COR-L47 (cell line): ENCODE measurements at places on chromosomes 5 and 9.

GRCh38 chr5:45101146-45101545 is 292.4 kb downstream of the MRPS30 start:
- no peak for DNase-seq

GRCh38 chr9:115437418-115437817 is 319.5 kb upstream of the TNC start:
- DNase-seq, result no peak

- DNase-seq, result no peak
These were observed 61.0 kb downstream of the SUB1 start for GRCh38 chr5:32646061-32646969.

DNA sequence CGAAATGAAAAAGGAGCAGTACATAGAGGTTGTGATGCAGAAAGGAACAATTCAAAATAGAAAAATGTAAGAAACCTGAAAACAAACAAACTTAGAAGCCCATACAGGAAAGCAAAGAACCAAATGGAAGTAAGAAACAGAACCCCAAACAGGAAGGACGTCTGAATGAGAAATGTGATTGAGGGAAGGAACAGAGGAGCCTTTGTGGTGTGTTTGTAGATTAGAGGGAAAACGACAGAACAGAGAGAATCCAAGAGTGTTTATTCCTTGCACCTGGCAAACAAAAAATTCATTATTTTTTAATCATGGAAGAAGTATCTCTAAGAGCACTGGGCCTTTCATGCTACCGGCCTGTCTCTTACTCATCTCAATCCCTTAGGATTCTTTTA is 67.8 kb upstream of the ZSWIM6 start:
- no peak for DNase-seq

GRCh38 chr9:76412638-76413037 is 18.4 kb upstream of the RFK start:
- DNase-seq, result no peak

GRCh38 chr9:136081113-136081825 is 13.8 kb downstream of the NACC2 start:
- DNase-seq, result peak; percentile 74

GRCh38 chr9:5186416-5187169 is 1.2 kb upstream of the INSL6 start:
- peak; percentile 53 for DNase-seq

DNA sequence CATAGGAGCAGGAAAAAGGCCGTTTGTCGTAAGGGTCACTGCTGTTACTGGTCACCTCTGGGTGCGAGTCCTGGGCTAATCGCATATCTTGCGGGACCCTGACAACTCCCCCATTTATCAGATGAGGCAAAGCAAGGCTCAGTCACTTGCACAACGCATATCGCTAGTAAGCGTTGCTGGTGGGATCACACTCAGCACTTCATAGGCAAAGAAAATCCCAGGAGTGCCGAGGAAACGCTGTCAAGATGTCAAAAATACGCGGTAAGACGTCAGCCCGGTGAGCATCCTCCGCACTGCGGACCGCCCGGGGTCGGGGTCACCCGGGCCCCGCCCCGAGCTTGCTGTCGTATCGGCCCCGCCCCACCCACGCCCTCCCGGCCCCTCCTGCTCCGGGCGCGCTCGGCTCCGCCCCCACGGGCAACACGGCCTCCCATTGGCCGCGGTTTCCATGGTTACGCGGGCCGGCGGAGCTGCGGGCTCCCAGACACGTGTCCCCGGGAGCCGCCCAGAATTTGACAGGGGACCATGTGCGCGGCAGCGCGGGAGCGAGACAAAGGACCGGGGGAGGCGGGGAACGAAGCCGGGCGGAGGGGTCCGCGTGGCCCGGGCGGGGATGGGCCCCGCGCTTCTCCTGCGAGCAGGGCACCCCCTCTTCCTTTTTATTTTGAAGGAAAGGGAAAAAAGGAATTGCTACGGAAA is 80.2 kb upstream of the IER5L start:
- no peak for DNase-seq

- DNase-seq, result no peak
These were observed 55.7 kb upstream of the SPDL1 start for GRCh38 chr5:169527863-169528262.

GRCh38 chr9:134944351-134944802 is 26.7 kb upstream of the FCN1 start:
- no peak for DNase-seq

GRCh38 chr5:31161781-31162181 is 31.7 kb upstream of the CDH6 start:
- no peak for DNase-seq

GRCh38 chr9:32371679-32372078 is 12.8 kb upstream of the ACO1 start:
- DNase-seq, result no peak

DNA sequence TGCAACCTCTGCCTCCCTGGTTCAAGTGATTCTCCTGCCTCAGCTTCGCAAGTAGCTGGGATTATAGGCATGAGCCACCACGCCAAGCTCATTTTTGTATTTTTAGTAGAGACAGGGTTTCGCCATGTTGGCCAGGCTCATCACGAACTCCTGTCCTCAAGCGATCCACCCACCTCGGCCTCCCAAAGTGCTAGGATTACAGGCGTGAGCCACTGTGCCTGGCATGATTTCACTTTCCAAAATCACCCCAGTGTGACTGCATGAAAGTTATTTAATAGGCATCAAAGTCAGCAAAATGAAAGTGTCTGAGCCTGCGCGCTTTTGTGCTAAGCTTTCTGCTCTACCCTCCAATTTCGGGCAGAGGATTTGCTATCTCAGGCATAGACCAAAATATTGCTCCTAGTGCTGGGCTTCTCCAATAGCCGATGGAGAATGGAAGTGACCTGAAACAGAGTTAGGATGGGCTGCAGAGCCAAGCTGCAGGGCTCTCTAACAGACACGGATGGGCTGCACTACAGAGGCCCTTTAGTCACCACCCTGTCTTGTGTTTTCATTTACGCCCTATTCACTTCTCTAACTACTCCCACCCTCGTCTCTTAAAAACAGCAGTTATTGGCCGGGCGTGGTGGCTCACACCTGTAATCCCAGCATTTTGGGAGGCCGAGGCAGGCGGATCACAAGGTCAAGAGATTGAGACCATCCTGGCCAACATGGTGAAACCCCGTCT is 44.3 kb downstream of the RETREG1 start:
- DNase-seq, result no peak

- no peak for DNase-seq
These were observed 26.2 kb downstream of the UHRF2 start for GRCh38 chr9:6439051-6439703.

DNA sequence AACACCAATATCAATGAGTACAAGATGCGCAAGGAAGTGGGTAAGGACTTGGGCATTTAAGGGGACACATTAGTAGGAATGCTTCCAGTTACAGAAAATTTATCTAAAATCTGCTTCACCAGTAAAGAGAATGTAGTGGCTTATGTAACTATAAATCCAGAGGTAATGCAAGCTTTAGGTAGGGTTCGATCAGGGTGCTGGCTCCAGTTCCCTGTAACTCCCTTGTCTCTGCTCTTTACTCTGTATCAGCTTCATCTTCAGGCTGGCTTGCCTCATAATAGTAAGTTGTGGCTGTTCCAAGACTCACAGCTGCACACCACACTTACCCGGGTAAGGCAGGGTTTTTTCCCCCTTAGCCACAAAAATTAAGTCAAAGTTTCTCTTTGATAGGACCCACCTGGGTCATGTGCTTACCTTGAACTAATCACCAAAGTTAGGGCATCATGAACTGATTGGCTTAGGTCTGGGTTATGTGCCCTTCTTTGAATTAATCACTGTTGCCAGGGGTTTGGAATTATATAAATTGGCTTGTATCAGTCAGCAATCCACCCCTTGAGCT is 35.5 kb downstream of the ARHGEF37 start:
- no peak for DNase-seq

GRCh38 chr9:36745977-36746376 is 173.3 kb downstream of the MELK start:
- no peak for DNase-seq

DNA sequence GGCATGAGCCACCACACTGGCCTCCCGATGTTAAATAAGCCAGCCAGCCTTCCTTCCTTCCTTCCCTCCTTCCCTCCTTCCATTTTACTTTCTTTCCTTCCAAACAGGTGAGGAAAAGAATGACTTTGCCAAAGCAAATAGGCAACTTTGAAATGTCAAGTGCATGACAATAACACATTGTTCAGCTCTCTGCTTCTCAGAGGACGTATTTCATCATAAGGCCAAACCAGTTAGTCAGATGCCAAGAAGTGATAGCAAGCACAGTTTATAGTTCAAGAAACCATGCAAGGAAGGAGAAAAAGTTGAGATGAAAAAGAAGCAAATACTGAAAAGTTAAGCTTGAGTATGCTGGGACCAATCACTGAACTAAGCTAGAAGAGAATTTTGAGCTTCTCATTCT is 29.5 kb downstream of the POU4F3 start:
- no peak for DNase-seq

DNA sequence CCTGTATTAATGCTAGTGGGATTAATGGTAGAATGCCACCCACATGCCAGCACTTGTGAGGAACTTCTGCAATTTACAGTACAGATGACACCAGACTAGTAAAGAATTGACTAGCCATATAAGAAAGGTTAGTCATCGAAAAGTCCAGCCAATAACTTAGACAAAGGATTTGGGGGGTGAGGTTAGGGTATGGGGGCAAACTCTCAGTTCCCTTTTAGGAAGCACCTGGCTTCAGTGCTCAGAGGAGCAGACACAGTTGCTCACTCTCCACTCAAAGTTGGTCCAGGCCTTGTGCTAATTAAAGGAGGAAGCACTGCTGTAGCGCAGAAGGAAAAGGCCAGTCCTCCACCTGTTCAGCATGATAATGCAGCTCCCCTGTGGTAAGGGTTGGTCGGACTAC is 25.2 kb downstream of the TGFBR1 start:
- DNase-seq, result no peak

DNA sequence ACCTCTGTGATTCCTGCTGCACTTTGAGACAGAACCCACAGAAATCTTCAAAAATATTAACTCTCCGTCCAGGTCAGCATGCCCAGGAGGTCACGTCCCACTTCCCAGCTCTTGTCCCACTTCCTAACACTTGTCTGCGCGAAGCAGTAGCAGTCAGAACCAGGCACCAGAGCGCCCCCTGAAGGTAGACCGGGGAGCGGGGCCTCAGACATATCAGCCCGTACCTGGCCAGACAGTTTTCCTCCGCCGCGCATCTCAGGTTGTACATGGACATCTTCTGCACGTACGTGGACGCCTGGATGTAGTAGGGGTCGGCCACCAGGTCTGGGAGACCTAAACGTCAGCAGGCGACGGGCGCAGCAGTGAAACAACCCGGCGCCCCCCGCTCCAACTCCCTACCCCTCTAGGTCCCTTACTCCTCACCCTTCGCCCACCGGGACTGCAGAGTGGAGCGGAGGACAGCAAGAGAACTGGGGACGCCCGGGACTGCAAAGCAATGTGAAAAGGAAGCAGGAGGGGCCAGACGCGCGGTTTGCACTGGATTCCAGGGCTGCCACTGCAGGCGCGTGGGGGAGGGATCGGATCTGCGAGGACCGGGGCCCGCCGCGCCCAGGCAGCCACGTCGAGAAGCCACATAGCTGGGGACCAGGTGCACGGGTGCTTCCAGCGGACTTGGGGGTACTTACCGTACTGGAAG is 1.2 kb downstream of the LOX start:
- peak; percentile 72 for DNase-seq

DNA sequence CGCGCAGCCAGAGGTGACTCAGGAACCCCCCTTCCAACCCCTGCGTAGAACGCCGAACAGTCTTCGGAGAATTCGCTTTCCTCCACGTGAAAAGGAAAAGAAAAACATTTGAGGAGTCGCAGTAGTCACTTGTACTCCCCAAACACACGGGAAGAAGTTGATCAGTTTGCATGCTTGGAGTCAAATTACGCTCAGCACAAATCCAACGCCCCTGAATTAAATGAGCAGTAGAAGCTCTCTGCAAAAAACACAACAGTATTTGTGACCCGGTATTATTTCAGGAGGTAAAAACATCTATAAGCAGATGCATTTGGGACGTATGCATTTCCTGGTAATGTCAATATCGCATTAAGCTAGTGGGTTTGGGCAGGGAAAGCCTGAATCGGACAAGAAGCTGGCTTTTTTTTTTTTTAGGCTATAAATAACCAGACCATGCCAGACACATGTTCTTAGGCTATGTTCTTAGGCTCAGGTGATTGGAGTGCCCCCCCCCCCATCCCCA is 854 bp upstream of the ARL15 start:
- DNase-seq, result no peak

- DNase-seq, result no peak
These were observed 43.8 kb upstream of the ZNF300 start for GRCh38 chr5:150948539-150948938.

DNA sequence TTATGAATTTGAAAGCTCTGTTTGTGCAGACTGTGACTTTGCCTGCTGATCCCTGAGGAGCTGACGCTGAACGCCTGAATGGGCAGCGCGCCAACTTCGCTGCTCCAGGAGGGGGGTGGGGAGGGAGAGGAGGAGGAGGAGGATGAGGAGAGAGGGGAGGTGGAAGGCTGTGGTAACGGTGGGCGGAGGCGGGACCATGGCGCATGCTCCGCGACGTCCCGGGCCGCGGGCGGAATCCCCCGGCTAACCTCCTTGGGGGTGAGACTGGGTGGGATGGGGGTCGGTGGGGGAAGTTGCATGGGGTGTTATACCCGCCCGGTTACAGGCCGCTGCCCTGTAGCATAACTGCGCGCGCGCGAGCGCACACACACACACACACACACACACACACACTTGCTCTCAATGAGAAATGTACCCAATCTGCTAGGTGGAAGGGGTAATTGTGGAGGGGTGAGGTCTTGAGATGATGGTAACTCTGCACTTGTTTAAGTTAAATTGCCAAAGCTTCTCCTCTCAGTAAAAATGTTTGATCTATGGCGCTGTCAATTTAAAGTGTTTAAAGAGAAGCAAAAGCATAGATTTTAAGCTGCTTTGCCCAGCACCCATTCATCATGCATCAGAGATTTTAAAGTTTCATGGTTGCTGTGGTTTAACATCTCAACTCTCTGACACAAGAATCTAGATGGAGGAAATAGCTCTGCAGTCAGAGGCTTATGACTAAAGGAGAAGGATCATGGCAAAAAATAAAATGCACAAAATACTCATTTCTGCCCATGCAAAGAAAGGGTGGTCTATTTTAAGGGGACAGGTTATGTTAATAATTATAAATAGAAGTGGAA is 76.6 kb upstream of the TBCA start:
- no peak for DNase-seq

- no peak for DNase-seq
These were observed 2.0 kb upstream of the PHPT1 start for GRCh38 chr9:136847088-136847825.

GRCh38 chr5:111116550-111116949 is 24.4 kb downstream of the WDR36 start:
- DNase-seq, result no peak

DNA sequence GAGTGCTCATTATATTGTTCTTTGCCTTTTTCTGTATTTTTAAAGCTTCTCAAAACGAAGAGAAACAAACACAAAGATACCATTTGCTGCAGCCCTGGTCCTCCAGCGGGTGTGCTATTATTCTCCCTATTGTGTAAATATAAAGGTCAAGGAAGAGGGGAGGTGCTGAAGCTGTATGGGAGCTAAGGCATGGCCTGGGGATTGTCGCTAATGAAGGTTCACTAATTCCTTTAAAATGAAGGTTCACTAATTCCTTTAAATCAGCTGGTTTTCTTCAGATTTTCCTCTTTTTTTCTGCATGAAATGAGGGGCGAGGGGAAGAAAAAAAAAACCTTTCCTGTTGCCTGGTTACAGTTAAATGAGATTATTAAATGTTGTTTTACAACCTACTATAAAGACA is 74.5 kb upstream of the MAP1B start:
- DNase-seq, result peak; percentile 62
